OCI-LY7 (cell line): ENCODE measurements at places on chromosomes 3 and 15.

DNA sequence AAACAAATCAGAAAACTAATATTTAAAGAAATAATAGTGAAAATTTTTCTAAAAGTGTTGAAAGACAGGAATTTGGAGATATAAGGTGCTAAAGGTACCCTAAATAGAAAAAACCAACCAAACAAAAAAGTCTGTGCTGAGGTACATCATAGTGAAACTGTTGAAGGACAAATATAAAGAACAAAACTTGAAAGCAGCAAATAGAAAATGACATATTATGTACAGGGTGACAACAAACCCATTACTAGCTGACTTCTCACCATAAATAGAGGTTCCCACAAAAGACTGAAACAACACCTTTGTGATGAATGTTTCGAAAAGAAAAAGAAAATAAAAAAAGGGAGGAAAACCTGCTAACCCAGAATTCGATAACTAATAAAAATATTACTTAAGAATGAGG lies 502.5 kb upstream of the NECTIN3 start:
- DNase-seq, result no peak

DNA sequence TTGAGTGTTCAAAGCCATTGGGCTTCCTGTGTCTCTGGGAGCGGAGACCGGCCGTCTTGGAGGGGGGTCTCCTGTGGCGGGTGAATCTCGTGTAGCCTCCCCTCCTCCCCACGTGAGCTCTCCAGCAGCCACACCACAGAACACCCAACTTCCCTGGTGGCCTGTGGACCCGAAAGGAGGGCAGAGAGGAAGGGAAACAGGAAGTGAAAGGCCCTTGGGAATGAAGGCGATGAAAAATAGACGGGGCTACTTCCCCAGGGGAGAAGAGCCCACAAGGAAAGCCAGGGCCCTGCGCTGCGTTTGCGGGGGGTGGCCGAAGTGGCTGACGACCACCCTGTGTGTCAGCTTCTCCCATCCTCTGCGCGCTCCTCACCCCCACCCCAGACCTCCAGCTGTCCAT lies 5.4 kb downstream of the ANKRD63 start:
- DNase-seq, result peak; percentile 20

DNA sequence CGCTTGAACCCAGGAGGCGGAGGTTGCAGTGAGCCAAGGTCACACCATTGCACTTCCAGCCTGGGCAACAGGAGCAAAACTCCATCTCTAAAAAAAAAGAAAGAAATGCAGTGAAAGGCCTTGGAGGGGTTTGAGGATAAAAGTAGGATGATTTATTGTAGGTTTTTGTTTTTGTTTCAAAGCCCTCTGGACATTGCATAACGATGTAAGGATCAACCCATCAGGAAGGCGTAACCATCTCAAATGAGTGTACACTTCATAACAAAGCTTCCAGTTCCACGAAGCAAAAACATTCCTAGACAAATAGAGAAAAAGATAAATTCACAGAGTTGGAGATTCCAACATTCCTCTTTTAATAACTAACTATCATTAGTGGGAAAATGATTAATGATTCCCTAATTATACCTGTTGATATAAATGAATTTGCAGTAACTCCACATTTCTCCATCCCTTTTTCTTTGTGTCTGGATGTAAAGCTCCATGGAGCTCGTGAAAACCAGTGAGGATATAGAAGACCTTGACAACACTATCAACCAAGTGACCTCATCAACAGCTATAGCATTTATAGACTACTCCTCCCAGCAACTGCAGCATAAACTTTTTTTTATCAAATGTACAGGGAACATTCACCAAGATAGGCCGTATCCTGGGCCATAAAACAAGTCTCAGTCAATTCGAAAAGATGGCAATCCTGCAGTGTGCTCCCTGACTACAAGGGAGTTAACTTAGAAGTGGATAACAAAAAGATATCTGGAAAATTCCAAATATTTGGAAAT lies 48.7 kb upstream of the PPP4R2 start:
- no peak for DNase-seq

GRCh38 chr15:43274136-43274535 lies 7.4 kb upstream of the TGM5 start:
- DNase-seq, result no peak

- no peak for DNase-seq
Measured at GRCh38 chr3:81869382-81869781, 107.9 kb upstream of the GBE1 start.

- DNase-seq, result no peak
Measured at GRCh38 chr15:96176831-96177230, 153.7 kb upstream of the NR2F2 start.

- no peak for DNase-seq
Measured at GRCh38 chr15:68380456-68380855, 51.5 kb downstream of the ITGA11 start.

GRCh38 chr15:91593067-91593466 lies 260.4 kb upstream of the SLCO3A1 start:
- no peak for DNase-seq

GRCh38 chr3:133138017-133138416 lies 99.8 kb downstream of the TMEM108 start:
- peak; percentile 12 for DNase-seq

- no peak for DNase-seq
Measured at GRCh38 chr3:160747422-160747821, 8.6 kb upstream of the PPM1L start.

GRCh38 chr15:45821390-45821789 lies 186.6 kb downstream of the SQOR start:
- no peak for DNase-seq

GRCh38 chr3:8183627-8184026 lies 318.0 kb upstream of the LMCD1 start:
- peak; percentile 18 for DNase-seq

GRCh38 chr3:38375072-38375471 lies 28.5 kb downstream of the XYLB start:
- DNase-seq, result no peak

GRCh38 chr15:56869573-56869972 lies 48.9 kb upstream of the TCF12 start:
- DNase-seq, result peak; percentile 29

DNA sequence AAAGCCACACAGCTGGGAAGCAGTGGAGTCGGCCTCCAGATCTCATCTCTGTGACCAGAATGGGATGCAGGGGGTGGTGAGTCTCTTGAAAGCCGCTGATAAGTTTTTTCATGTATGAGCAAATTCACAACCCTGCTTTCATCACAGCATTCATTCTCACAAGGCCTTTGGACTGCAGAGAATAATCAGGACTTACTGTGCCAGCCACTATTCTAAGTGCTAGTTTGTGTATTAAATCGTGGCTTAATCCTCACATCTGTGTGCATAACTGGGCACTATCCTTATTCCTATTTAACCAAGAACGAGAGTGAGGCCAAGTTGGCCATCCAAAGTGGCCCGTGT lies 64.2 kb upstream of the POLG start:
- no peak for DNase-seq

DNA sequence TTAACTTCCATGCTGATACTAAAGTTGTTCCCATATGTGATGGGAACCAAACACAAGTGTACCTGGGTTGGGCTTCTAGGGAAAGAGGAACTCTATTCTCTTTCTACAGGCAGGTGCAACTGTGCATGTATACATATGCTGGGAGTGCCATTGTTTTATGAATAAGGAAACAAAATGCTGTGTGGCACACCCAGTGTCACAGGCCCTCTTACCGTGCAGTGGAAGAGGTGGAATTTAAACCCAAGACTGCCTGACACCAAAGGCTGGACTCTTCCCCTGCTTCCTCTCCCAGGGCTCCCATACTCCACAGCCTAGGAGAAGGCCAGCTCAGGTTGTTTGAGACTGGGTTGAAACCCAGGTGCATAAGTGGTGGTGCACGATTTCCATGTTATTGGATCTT lies 1.9 kb upstream of the FETUB start:
- no peak for DNase-seq

GRCh38 chr15:84722628-84723027 lies 6.7 kb upstream of the SEC11A start:
- no peak for DNase-seq

DNA sequence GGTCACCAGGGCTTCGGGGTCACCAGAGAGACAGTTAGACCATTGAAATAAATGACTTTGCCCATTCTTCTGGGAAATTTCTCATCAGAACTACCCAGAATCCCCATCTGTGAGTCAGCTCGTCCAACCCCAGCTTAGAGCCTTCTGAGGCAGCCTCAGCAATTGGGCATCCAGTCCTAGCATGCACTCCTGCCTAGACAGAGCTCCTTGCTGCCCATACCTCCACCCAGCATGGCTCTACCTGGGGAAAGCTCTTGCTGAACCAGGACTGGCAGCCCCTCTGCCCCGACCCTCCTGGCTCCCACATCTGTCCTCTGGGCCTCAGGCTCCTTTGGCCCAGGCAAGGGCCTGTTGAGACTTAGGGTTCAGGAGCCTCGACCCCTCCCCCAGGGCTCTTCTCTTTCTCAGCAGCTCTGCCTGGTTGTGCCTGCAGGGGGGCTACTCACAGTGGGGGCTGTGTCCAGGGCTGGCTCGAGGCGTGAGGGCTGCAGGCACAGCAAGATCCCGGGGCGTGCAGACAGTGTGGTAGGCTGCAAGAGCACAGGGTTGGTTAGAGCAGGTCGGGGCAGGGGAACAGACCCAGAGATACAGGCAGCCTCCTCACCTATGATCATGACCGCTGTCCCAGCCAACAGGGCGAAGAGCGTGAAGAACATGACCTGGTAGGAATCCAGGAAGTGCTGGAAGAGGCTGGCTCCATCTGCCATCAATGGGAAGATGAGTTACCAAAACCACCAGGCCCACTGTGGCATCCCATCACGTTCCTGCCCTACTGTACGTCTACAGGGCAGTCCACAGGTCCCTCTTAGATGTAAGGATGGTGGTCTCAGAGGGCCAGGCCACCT lies 101.3 kb downstream of the NUP210 start:
- DNase-seq, result no peak

- DNase-seq, result no peak
Measured at GRCh38 chr3:113167825-113168801, 43.2 kb upstream of the BOC start.

- peak; percentile 25 for DNase-seq
Measured at GRCh38 chr3:67357610-67358458, 296.6 kb downstream of the SUCLG2 start.

DNA sequence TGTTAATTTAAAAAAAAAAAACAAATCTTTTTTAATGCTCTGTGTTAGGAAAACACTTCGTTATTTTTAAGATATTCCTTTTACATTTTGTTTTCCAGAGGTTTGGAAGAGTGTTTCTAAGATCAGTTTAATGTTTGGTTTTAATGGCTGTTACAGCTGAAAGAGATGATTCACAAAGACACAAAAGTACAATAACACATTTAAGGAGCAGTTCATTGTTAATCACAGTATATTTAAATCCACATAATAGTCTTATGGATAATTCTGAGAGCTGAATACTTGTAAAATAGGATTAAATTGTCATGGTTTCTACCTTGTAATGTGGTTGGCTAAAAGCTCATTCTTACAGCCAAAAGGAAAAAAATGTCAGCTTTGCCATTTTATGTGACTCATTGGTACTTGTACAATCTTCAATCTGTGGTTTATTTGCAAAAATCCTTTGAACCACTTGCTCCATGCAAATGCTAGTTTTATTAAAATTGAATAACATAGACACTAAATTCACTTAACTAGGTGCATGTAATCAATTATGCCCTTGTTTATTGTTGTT lies 426.4 kb downstream of the NLGN1 start:
- DNase-seq, result no peak

GRCh38 chr15:89656116-89656815 lies 999 bp upstream of the KIF7 start:
- DNase-seq, result no peak

- DNase-seq, result no peak
Measured at GRCh38 chr3:171240504-171240835, 213.9 kb upstream of the SLC2A2 start.

- DNase-seq, result no peak
Measured at GRCh38 chr15:33915571-33916407, 52.5 kb upstream of the CHRM5 start.

GRCh38 chr3:117097351-117097750 lies 387.8 kb downstream of the TUSC7 start:
- DNase-seq, result no peak

DNA sequence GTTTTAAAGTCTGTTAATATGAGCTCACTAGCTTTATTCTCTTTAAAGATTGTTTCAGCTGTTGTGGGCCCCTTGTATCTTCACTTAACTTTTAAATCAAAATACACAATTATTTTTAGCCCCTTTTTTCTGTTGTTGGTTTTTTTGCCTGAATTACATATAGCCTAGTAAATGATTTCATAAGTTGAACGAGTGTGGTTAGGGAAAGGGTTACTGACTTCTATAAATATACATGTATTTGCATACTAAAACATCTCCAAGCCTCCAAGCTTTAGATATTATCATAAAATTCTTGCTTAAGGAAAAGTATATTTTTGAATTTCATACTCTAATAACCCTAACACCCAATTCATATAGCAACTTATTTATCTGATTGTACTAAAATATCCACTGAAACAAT lies 73.2 kb upstream of the ARL6 start:
- no peak for DNase-seq

DNA sequence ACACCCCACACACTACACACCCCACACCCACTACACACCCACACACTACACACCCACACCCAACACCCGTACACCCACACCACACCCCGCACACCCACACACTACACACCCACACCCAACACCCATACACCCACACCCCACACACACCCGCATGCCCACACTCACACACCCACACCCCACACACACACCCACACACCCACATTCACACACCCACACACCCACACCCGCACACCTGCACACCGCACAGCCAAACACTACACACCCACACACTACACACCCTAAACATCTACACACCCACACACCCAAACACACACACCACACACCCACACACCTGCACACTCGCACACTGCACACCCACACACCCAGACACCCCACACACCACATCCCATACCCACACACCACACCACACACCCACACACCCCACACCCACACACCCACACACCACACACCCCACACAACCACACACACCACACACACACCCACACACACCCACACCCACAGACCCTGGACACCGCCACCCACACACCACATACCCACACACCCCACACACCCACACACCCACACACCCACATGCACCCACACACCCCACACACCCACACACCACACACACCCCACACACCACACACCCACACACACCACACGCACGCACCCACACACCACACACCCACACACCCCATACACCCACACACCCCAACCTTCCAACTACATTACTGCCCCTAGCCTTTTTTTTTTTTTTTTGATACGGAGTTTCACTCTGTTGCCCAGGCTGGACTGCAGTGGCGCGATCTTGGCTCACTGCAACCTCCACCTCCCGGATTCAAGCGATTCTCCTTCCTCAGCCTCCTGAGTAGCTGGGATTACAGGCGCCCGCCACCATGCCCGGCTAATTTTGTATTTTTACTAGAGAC lies 16.9 kb downstream of the CEP19 start:
- no peak for DNase-seq

DNA sequence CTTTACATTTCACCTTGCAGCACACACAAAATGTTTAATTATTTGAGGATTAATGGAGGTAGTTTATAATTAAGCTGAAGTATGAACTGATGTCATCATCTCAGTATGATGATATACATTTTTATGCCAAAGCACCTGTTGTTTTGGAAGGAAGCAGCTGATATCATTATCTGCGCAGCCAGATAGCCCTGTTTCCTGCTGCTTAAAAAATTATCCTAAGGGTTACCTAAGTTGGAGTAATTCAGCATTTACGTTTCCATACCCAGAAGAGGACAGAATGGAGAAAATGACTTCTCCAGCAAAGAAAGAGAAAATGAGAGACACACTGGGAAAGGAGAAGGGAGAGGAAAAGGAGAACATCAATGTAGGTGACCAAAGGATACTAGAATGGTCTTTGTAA lies 370.3 kb upstream of the PLSCR5 start:
- DNase-seq, result no peak

- DNase-seq, result no peak
Measured at GRCh38 chr3:142577696-142578328, 721 bp downstream of the ATR start.

- DNase-seq, result no peak
Measured at GRCh38 chr3:30437171-30437601, 169.2 kb upstream of the TGFBR2 start.
